Activated T-helper 2 cell treated with anti-CD3 and anti-CD28 coated beads, Interferon-gamma antibody, Interleukin-2, Interleukin-4, amounts not matched to agents 10 μg/mL and 5 μg/mL and 100 μg/mL, durations not matched to agents 14 hours and 24 hours and 36 hours (primary cell): ENCODE measurements at places on chromosomes 12 and 14. TPM values are rescaled to one million over a fixed set of nuclear protein-coding genes. Genes with fewer than 3 reads are reported as not detected.

TNFRSF1A gene
- 37.6 TPM in 2 replicates for total RNA-seq

PRB2 gene
- total RNA-seq, result not detected in 2 replicates

MSRB3 gene
- total RNA-seq, result 0.18 TPM in 1 of 2 replicates, not detected in the other

ZNF268 gene
- 12.7 and 17.2 TPM in 2 replicates for total RNA-seq

PRPH gene
- total RNA-seq, result not detected in 2 replicates

CSRNP2 gene
- total RNA-seq, result 28.3 and 31.2 TPM in 2 replicates

ANHX gene
- total RNA-seq, result not detected in 2 replicates

IFNG gene
- 46.0 and 46.3 TPM in 2 replicates for total RNA-seq

DAO gene
- not detected in 2 replicates for total RNA-seq

MYF5 gene
- not detected in 2 replicates for total RNA-seq

DCAF5 gene
- 30.4 and 30.7 TPM in 2 replicates for total RNA-seq

PPP2R5E gene
- 44.1 and 47.6 TPM in 2 replicates for total RNA-seq

MAP1LC3B2 gene
- total RNA-seq, result 0.37 and 0.60 TPM in 2 replicates

KRT79 gene
- total RNA-seq, result not detected in 2 replicates

CFAP54 gene
- 0.14 and 0.23 TPM in 2 replicates for total RNA-seq

C12orf50 gene
- not detected in 2 replicates for total RNA-seq

MSI1 gene
- total RNA-seq, result 1.4 and 3.5 TPM in 2 replicates

KIAA0586 gene
- 23.5 and 24.4 TPM in 2 replicates for total RNA-seq

POTEM gene
- total RNA-seq, result not detected in 2 replicates

TAS2R10 gene
- total RNA-seq, result not detected in 2 replicates

OTOGL gene
- total RNA-seq, result 0.16 TPM in 1 of 2 replicates, not detected in the other

PRH2 gene
- total RNA-seq, result not detected in 2 replicates

ENDOU gene
- not detected in 2 replicates for total RNA-seq

IFT43 gene
- total RNA-seq, result 8.2 and 9.3 TPM in 2 replicates

CLEC9A gene
- not detected in 2 replicates for total RNA-seq

SDSL gene
- total RNA-seq, result 0.46 and 0.67 TPM in 2 replicates

HCAR2 gene
- 0.16 TPM in 2 replicates for total RNA-seq

PZP gene
- not detected in 2 replicates for total RNA-seq

PRR4 gene
- total RNA-seq, result 1.6 and 1.7 TPM in 2 replicates

ASIC1 gene
- total RNA-seq, result 20.4 and 20.7 TPM in 2 replicates

ST8SIA1 gene
- 0.39 and 1.3 TPM in 2 replicates for total RNA-seq
